ENCODE measurements at places on chromosomes 4 and X.

DNA sequence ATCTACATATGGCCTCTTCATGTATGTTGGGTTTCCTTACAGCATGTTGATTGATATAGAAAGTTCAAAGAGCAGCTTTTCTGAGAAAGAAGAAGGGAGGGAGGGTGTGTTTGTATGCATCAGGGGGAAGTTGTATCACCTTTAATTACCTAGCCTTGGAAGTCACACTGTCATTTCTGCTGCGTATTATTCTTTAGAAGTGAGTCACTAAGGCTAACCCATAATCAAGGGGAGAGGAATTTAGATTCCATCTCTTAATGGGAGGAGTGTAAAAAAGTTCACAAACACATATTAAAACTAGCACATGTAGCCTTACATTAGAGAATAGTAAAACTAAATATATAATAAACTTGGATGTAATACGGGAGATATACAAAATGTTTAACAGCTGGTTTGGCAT, 86.5 kb upstream of the CBLL2 start:
- no peak for DNase-seq

- DNase-seq, result no peak
Measured at GRCh38 chr4:136810626-136811025, 721.7 kb downstream of the PCDH18 start.

DNA sequence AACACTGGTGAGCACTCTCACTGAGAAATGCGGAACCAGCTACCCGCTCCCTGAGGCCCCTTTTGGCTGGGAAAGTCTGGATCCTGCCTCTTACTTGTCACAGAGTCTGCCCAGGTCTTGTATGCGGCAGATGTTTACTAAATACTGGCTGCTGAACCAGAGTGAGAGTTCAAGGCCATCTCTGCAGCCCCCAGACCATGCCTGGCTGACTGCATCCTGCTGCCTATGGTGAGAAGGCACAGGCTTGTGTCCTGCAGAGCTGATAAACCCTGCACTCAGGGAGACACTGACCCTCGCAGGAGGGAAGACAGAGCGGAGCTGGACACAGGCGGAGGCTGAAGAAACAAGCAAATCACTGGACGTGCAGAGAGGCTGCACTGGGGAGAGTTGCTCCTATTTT, 46.5 kb downstream of the JAKMIP1 start:
- no peak for DNase-seq

DNA sequence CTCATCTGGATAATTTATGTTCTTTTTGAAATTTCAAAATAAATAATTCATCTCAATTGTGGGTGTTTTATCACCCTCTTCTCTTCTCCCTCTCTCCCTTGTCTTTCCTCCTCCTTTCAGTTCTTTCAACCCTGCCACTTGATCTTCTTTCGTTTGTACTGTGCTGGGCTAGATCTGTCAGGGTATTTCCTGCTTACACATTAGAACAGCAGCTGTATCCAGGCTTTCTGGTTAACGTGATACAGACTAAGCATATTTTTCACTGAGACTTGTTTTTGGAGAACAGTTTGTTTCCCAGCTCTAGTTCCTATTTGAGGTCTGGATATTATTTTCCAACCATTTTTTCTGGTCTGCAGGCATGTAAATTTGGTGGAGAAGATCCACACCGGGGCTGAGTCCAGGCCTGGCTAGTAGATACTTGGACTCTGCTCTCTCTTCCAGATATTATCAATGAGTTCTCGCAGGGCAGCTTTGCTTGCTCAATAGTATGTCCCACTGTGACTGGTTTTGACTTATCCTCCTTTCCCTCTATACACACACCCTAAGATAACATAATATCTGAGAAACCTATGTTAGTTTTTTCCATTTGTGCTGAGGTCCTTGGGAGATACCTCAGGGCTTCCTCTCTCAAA, 1310.7 kb upstream of the TENM3 start:
- no peak for DNase-seq

DNA sequence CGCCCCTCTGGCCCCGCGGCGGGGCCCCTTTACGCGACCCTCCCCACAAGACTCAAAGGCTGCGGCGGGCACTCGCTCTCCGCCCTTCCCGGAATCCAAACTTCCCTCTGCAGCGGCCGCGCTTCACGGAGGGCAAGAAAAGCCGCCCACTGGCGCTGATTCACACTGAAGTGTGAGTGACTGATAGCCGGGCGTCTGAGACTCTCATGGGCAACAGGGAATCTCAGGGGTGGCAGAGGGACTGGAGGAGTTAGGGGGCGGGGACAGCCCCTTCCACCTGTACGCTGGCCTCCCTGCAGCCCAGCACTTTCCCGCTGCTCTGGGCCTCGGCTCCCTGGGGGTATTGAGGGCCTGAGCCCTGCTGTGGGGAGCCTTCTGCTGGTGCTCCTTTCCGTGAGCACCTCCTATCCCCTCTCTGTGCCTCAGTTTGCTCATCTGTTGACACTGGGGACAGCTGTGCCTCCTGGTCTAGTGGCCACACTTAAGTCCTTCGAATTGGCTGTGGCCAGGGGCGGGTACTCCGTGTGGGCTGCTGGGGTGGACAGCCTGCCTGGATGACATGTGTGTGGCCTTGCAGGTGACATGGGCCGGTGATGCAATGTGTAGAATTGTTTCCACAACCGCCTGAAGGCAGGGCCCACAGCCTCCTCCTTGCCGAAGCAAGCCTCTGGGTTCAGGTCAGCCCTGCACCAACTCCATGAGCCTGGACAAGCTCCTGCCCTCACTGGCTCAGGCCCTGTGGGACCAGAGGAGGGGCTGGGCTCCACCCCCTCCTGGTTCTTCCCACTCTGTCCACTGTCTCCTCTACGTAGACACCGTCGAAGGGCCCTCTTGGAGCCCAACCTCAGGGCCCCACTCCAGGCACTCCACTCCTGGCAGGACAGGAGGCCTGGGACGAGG, 951 bp downstream of the SH3BP2 start:
- DNase-seq, result no peak

GRCh38 chr4:907691-908425, 24.3 kb downstream of the GAK start:
- no peak for DNase-seq

GRCh38 chr4:26985873-26986272, 125.2 kb downstream of the STIM2 start:
- DNase-seq, result no peak

DNA sequence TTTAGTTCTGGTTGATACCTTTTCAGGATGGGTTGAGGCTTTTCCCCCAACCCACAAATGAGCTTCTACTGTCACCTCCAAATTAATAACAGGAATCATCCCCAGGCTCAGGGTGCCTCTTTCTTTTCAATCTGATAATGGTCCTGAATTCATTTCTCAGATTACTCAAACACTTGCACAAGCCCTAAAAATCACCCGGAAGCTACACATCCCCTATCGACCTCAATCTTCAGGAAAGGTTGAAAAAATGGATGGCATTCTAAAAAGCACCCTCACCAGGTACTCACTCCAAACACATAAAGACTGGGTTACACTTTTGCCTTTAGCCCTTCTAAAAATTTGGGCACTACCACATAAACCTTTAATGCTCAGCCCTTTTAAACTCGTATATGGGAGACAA, 79.9 kb downstream of the COQ2 start:
- no peak for DNase-seq

DNA sequence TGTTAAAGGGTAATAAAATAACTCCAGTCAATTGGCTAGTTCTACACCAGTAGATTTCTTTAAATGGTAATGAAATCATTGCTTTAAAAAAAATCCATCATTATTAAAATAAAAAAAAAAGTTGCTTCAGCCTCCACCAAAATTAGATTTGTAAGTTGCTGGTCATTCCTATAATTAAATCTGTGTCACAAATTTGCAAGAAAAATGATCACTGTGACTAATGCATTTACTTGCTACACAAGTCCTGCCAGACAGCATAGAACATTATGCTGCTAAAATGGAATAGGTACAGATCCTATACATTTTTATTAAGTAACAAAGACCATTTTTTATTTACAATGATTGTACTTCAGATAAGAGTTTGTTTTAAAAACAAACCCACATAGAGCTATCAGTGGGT, 85.8 kb downstream of the SLC10A7 start:
- no peak for DNase-seq

- DNase-seq, result no peak
Measured at GRCh38 chr4:114677346-114677979, 78.9 kb downstream of the UGT8 start.

DNA sequence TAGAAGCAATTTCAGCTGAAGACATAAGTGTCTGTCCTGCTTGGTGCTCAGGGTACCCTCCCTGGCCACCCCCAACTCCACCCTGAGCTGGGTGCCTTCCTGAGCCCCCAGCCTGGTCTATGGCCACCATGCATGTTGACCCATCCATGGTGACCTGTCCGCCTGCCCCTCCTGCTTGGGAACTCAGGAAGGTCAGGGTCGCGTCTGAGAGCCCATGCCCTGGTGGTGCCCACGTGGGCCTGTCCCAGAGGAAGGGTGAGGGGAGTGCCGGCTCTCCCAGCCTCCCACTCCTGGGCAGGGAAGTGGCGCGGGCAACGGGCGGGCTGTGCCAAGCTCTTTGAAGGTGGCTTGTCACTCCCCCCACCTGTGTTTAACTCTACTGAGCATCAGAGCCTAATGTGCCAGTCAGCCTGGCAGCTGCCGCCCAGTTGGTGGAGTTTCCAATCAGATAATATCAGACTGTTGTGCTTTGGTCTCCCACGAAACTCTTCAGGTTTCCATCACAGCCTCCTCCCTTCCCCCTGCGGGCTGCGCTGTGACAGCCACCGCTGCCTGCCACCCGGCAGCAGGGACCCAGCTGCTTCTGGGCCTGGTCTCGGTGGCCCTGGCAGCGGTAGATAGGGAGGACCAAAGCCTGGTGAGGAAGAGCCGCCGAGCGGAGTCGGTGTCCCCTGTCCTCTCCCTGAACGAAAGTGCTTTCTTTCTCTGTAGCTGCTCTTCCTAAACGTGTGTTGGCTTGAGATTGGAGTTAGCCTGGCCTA, 4.8 kb downstream of the SH3BP2 start:
- no peak for DNase-seq

- DNase-seq, result no peak
Measured at GRCh38 chrX:152412105-152412504, 39.0 kb downstream of the GABRA3 start.

- no peak for DNase-seq
Measured at GRCh38 chr4:187380181-187380581, 615.4 kb upstream of the ZFP42 start.

GRCh38 chr4:175946472-175947116, 119.0 kb upstream of the WDR17 start:
- DNase-seq, result no peak

DNA sequence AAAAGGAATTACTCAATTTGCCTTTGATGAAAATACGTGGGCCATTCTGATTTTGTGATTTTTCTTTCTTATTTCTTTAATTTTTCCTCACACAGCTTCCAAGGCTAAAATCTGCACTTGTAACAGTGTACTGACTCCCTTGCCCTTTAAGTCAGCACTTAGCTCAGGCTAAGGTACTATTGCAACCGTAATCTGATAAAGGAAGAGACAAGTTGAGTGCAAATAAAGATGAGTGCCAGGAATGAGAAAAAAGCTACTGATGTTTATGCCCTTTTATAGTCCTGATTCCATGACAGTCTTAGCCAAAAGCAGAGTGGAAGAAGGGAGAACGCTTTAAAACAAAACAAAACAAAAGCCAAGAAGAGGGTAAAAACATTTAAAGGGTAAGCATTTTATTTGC, 6.0 kb downstream of the DMD start:
- no peak for DNase-seq

GRCh38 chr4:137599734-137600133, 67.4 kb upstream of the PCDH18 start:
- DNase-seq, result no peak

- peak; percentile 4 for DNase-seq
Measured at GRCh38 chrX:24014388-24015018, 12.5 kb downstream of the KLHL15 start.

DNA sequence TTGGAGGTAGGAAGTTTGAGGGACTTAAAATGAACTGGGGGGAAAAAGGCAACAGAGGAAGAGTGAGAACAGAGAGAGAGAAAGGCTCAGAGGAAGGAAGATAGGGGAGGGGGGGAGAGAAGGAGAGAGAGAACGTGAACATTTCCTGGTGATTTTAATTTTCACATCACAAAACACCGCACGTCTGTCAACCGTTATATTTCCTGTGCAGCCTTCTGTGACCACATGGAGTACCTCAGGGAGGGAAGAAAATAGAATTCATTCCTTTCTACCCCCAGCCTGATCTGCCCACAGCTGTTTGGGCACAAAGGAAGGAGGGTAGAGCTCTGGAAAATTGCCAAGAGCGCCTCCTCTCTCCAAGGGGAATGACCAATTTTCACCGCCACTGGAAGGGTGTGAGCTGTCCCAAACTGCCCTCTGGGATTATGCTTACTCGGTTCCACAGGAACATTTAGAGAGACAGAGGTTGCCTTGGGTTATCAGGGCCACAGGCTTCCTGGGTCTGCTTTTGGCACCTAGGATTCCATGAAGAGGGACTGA, 135.7 kb upstream of the MAMLD1 start:
- DNase-seq, result no peak

- DNase-seq, result no peak
Measured at GRCh38 chrX:136762820-136763452, 17.8 kb downstream of the ARHGEF6 start.

Data from stimulated activated CD4-positive, alpha-beta T cell treated with anti-CD3 and anti-CD28 coated beads, TNF-alpha, amount 100 ng/mL, for 1 hour (primary cell).